ENCODE measurements at places on chromosomes 2 and 18.
A peak's percentile ranks its signal among the peaks of the same experiment; 100 is the strongest.

- DNase-seq: no peak
Observed at GRCh38 chr2:65944213-65944612, 490.7 kb upstream of the MEIS1 start.

- DNase-seq: no peak
Observed at GRCh38 chr18:57921708-57922107, 118.6 kb upstream of the ATP8B1 start.

DNA sequence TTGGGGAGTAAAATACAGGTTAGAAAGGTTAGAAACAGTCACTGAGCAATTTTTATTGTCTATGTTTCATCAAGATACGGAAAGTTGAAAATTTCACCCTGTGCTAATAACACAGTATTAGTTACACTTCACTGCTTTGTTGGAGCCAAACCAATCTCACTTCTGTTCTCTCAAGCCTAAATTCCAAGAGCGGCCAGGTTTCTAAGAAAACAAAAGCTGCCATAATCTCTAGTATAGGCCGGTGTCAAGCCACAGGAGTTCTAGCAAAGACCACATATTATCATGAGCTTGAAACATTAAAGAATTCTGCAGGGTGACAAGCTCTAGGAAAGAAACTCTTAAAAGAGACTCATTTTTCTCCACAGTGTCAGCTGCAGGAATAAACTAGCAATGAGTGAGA is 128.7 kb downstream of the TXNL1 start:
- no peak for DNase-seq

- DNase-seq: no peak
Observed at GRCh38 chr2:241924909-241925250, 55.4 kb downstream of the RTP5 start.

DNA sequence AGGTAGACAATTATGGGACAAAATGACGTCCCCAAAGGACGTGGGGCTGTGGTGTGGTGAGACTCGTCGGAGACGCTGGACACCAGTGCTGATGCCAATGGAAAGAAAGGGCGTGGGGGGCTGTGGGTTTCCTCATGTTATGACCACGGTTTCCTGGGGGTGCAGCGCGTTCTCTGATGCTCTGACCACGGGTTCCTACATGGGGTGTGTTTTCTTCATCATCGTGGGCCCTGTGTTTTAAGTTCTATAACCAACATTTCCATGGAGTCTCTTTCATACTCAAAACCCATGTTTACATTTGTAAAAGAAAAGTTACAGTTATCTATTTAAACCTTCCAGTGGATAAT is 141.6 kb downstream of the RTP5 start:
- DNase-seq: no peak

DNA sequence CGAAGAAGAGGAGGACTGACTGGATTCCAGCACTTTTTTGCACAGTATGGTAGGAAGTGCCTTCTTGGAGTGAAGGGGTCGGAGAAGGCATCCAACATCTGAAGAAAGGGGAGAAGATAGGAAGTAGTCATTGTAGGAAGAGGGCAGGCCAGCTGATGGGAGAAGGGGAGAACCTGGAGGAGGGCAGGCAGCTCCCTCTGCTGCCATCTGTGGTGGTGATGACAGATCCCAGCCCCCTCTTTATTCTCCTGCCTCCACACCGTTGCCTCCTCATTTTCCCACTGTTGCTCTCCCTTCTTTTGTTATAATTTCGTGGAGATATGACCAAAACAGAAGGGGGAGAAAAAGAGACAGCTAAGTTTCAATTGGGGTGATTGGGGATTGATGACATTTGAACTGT is 2.9 kb upstream of the SCYGR2 start:
- no peak for DNase-seq

DNA sequence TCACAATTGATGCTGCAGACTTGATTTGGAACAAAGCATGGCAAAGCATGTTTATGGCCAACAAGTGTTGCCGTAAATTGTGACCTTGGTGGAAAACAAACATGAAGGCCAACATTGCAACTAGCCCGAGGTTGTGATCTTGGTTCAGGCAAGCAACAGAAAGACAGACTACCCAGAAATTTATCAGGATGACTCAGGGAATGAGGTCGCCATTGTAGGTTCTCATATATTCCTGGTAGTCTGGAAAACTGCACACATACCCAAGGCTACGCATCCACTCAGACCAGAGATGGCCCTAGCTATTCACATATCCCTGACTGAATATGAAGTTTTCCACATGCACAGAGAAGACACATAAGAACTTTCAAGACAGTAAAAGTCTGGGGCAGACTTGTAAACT is 30.1 kb downstream of the CYP1B1 start:
- DNase-seq: no peak

DNA sequence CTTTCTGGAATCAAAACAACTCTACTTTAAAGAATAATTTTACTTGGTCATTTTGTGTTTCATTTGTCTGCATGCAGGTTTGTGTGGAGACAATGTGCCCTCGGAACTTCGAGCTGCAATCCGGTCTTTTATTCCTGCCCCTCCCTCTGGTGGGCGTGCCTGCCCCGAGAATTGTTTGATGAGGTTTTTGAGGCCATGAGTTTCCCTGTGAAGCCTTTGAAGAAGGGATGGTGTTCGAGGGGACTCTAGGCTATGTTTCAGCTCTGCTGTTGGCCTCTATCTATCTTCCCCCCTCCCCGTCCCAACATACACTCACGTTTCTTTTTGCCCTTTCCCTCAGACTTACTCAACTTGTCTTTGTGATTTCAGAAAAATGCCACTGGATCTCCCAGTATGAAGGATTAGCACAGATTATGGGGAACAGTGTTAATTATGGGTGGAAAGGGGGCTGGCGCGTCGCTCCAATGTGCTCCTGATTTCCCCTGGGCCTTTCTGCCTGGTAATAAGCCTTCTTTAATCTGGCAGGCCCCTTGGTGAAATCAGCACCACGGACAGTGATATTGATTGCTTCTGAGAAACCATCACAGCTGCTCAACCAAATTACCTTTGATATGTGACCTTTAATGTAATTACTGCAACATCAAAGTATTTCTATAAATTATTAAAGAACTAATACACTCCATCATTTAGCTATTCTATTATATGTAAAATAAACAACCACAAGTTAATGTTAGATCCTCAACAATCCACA is 82.2 kb downstream of the CELF4 start:
- no peak for DNase-seq

DNA sequence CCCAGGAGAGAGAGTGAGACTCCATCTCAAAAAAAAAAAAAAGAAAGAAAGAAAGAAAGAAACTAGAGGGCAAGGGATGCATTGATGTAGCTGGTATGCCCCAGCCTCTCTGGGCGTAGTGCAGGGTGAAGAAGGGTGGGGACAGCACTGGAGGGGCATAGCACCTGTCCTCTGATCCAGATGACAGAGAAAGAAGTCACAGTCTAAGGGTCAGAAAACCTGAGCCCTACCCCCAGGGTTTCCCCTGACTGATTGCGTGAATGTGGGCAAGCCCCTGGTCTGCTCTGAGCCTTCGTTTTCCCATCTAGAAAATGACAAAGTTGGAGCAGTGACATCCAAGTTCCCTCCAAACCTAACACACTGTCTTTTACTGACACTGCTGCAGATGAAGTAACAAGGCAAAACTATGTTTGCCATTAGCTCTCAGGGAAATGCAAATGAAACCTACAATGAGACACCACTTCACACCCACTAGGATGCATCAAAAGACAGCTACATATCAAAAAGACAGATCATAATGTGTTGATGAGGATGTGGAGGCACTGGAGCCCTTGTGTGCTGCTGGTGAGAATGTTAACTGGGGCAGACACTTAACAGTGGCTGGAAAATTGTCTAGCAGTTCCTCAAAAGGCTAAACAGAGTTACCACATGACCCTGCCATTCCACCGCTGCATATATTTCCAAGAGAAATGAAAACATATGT is 19.5 kb upstream of the YWHAQ start:
- no peak for DNase-seq

- DNase-seq: no peak
Observed at GRCh38 chr2:111235192-111236015, 114.7 kb downstream of the BCL2L11 start.

GRCh38 chr2:149732730-149733290 is 145.2 kb upstream of the MMADHC start:
- DNase-seq: no peak

GRCh38 chr2:191019376-191019775 is 5.4 kb upstream of the STAT1 start:
- no peak for DNase-seq

- no peak for DNase-seq
Observed at GRCh38 chr2:105494683-105495425, 96.0 kb upstream of the FHL2 start.

DNA sequence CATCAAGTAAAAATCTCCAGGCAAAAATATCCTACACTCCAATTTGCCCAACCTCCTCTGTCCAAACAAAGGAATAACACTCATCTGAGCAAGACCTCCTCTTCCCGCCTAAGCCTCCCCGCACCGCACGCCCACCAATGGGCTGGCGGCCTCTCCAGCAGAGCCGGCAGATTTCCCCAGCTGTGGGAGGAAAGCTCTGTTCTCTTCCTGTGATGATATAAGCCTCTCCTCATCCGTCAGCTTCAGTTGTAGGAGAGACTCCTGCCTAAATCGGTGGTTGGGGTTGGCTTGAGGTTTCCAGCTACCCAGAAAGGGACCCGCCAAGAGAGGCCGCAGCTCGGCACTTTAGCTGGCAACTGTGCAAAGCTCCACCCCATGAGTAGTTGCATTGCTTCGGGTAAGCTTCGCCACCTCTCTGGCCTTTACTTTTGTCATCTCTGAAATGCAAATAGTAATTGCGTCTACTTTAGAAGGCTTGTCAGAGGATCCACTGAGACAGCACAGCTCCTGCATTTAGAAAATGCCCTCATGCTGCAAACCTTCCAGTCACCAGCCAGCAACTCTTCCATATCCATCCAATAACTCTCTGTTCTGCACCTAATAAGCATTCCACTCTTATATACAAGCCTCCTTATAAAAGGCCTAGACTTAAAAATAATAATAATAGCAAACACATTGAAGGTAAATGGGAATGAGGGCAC is 146.4 kb downstream of the MYT1L start:
- DNase-seq: no peak

DNA sequence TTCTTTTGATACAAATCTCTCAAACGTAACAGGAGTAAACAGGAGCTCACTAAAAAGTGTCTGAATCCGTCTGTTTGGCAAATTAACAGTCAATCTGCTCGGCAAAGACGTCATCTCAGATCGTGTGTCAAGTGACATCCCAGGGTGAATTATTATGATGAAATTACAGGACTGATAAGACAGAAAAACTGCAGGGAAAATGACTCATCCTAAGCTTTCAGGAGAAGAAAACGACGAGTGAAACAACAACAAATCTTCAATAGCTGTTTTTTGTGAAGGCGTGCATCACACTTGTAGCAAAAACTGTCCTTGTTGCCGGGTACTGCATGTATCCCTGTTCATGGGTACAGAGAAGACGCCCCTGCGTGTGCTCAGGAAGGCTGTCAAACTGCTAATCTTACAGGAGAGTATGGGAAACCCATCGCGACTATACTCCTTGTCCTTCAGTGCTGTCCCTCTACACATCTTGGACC is 24.9 kb downstream of the EPB41L3 start:
- DNase-seq: peak; percentile 60

- no peak for DNase-seq
Observed at GRCh38 chr2:65781756-65782155, 349.4 kb upstream of the SPRED2 start.

DNA sequence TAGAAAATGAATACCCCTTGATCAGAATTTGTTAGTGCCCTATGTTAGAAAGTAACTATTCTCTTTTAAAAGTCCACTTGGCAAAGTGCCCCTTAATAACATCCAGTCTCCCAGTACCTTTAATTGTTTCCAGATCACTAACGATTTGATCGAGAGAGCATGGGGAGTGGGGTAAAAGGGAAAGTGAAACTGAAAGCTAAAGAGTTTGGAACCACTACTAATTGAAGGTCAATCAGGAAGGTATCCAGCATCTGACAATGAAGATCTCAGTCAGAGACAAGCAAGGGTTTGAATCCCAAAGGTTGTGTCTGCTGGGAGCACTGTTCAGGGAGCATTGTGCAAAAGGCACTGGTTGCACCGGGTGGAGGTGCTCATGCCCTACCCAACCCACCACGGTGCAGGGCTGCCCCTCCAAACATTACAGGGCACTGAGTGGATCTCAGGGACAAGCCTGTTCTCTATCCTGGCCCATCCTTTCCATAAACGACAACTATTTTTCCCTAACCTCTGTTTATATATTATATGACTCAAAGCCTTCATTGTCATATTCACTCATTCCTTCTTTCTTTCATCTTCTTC is 14.6 kb upstream of the RIT2 start:
- no peak for DNase-seq

- DNase-seq: no peak
Observed at GRCh38 chr2:200777275-200777674, 34.4 kb upstream of the BZW1 start.

- DNase-seq: no peak
Observed at GRCh38 chr2:95328358-95329125, 31.4 kb downstream of the KCNIP3 start.

GRCh38 chr2:177338177-177338721 is 54.3 kb upstream of the AGPS start:
- no peak for DNase-seq

DNA sequence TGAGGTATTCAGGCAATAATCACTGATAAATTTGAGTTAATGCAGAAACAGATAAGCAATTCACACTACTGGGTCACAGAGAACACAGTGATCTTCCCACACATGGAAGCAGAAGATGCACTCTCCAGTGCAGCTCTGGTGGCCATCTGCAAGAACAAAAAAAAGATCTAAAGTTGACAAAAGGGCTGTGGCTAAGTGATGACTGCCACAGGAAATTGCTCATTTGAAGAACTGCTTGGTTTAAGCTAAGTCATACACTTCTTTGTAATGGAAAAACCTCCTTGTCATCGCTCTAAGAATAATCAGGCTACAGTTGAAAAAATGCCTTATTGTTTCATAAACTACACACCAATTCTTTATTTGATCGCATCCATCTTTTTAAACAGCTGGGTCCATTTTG is 115.1 kb downstream of the DTNB start:
- DNase-seq: peak; percentile 41

GRCh38 chr2:127093648-127094210 is 13.2 kb downstream of the BIN1 start:
- no peak for DNase-seq

GRCh38 chr18:32879497-32879896 is 106.7 kb upstream of the KLHL14 start:
- DNase-seq: no peak

- DNase-seq: no peak
Observed at GRCh38 chr18:48660346-48661228, 121.8 kb downstream of the CTIF start.

- DNase-seq: peak; percentile 76
Observed at GRCh38 chr2:200788121-200788718, 23.5 kb upstream of the BZW1 start.

DNA sequence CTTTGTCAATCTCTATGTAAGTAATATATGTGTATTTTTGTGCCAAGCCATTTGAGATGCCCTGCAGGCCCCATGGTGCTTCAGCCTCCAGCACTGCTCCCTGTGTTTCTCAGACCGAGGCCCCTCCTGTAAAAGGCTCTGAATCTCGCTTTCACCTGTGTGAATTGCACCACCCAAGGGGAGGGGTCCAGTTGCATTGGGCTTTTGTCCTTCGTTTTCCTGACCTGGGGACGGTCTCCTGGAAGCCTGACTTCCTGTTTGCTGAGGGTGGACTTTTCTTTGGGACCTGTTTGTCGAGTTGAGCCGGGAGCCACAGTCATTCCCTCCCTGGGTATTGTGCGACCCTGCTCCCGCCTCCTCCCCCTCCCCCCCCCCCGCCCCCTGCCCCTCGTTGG is 48.9 kb downstream of the AGAP1 start:
- DNase-seq: no peak

- DNase-seq: no peak
Observed at GRCh38 chr2:60247471-60247870, 306.0 kb downstream of the BCL11A start.

- DNase-seq: no peak
Observed at GRCh38 chr2:444937-445884, 157.3 kb upstream of the ALKAL2 start.

- DNase-seq: no peak
Observed at GRCh38 chr2:205858881-205859441, 176.7 kb downstream of the NRP2 start.
